ENCODE measurements at places on chromosomes 11 and 22.

DNA sequence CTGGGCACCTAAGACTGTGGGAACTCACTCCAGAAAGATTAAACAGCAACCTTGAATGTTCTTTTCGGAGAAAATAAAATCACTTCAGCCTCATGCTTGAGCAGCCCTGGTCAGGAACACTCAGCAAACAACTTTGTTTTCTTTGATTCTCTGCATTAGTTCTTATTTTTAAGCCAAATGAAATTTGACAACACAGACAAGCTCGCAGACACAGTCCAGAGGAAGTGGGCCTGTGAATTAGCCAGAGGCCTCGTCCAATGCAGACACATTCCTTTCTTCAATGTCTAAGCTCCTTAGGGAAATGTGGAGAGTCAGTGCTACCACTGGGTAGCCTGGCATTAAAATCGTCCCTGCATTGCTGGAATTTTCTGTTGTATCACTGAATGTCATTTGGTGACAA lies 62.9 kb upstream of the CSNK2A3 start:
- DNase-seq = no peak

DNA sequence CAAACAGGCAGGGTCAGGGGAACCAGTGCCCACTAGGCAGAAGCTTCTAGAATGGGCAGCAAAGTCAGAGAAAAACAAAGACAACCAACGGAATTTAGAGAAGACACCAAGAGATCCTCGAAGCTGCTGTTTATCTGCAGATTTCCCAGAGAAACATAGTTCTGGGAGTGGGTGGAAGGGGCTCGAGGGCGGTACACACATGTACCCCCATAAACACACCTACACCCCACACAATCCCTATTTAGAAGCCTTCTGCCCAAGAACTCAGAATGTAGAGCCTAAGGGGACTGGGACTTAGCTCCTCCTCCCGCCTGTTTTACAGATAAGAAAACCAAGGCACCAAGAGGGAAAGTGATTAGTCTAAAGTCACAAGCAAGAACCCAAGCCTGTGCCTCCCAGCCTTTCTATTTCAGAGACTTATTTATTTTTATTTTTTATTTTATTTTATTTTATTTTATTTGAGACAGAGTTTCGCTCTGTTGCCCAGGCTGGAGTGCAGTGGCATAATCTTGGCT lies 6.4 kb downstream of the NPTXR start:
- DNase-seq = no peak

- DNase-seq = no peak
Observed at GRCh38 chr11:107702723-107703122, 9.1 kb downstream of the SLN start.

- DNase-seq = peak; percentile 89
Observed at GRCh38 chr11:64745521-64746328, 1.8 kb upstream of the RASGRP2 start.

DNA sequence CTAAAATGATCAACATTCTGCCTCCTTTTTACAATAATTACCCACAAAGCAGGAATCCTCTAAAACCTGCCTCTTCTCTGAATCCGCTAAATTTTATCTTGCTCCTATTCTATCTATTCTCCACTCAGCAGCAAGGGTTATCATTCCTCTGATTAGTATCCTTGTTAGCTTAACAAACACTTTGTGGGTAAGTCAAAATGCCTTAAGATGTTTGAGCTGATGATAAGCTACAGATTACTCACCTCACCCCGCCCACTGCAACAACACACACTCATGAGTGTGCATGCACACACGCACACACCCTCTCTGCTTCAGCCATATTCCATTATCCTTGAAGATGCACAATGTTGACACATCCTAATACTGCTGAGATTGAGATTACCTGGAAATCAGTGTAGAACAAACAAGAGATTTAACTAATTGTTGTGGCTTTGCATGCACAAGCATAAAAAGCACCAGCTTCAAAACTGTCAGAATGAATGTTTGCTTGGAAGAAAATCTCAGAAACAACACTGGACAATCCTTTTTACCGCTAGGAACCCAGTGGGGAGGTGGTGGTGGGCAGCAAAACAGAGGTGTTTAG lies 130.9 kb downstream of the BBOX1 start:
- no peak for DNase-seq

GRCh38 chr11:1085440-1086170 lies 10.9 kb downstream of the MUC2 start:
- no peak for DNase-seq

DNA sequence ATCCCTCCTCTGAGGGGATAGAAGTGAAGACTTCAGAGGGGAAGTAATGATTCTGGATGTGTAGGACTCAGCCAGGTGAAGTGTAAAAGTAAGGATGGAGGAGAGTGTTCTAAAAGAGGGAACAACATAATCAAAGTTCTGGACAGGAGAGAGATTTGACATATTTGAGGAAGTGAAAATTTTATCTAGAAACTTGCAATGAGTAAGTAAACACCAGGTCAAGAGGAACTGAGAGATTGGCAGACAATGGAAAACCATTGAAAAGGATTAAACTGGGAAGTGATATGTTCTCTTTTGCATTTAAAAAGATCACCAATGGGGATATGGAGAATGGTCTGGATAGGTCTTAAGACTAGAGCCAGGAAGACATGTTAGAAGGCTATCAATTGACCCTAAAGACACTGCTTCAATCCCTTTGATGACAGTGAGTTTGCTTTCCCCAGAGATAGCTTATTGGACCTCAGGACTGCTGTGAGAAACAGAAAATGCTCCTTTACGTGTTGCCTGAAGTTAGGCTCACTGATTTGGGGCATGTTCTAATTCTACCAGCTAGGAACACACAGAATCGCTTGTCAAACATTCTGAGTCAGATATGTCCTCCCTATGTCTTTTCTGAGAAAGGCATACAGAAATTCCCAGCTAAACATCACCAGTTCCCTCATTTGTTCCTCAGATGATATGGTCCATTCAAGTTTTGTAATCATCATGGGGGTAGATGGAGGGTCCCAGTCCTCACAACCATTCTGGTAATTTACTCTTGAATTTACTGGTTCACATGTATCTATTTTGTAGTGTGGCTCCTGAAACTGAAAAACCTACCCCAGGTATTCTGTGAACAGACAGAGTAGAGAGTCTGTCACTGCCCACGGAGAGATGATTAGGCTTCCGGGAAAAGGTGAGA lies 144.9 kb downstream of the MAML2 start:
- DNase-seq = no peak

DNA sequence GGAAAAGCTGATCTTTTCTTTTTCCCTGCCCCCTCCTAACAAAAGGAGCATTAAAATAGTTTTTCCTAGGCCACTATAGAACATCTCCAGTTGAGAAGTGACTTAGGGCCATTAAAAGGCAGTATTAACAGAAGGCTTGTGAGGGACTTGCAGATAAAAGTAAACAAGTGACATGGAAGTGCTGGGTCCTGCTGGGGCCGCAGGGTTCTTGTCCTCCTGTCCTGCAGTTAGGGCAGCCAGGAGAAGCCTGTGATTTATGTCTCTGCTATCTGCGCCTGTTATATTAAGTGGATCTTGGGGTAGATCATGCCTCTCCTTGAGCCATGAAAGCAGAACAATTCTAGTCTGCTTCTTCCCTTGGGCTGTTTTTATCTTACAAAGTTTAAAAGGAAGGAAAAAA lies 271.4 kb upstream of the C11orf87 start:
- DNase-seq = no peak

DNA sequence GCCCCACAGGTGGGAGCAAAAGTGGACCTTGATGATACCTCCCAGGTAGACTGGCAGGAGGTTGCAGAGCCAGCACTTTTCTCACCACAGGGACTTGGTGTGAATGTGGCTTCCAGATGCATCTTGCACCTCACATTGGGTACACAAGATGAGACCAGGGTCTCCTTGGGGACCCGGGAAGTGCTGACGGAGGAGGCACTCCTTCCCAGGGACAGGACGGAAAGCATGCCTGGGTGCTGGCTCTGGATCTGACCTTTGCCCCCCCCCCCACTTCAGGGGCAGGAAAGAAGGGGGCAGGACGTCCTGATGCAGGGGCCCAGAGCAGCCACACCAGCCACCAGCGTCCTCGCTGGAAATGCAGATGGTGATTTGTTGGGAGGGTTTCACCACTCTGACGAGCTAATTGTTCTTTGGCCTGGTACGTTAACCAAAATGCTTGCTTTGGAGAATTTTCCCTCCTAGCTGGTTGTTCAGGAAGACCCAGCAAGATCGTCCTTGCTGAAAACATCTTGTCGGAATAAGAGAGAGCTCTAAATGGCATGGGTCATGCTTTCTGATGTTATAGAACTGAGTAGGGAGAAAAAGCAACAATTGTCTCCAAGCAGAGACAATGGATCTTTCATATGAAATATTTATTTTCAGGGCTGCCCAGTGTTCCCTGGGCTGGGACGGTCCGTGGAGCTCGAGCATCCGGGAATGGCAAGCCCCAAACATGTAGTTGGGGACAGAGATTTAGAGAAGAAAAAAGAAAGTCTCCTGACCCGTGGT lies 74.4 kb upstream of the PPARA start:
- no peak for DNase-seq

DNA sequence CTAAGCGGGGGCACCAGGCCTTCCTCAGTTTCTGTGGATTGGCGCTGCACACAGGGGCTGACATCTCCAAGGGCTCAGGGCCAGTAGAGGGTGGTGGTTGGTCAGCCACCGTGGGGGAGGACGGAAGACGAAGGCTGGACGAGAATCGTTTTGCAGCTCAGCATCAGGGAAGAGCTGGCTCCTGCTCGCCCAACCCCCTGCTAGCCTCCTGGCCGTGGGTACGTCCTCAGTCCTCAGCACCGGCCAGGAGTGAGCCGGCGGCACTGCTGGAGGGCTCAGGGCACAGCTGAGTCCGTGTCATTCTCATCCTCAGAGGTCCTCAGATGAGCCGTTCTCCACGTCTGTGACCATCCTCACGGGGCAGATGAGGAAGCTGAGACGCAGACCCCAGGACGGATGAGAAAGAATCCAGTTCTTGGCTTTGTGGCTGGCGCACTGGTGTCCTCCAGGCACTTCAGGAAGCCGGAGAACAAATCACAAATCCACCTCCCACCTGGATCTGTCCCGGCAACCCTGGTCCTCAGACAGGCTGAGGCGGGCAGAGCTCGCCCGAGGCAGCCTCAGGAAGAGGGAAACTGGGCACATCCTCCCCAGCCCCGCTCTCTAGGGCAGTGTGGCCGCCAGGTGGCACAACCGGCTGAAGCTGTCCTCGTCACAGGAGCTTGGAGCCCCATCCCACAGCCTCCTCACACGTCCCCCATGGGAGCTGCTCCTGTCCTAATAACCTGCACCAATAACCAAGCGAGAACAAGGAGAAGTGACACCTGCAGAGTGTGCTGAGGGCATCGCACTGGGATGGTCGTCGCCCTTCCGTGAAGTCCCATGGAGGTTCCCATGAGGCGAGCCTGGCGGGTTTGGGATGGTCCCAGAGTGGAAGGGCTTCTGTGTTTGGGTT lies 393.7 kb downstream of the BRD1 start:
- no peak for DNase-seq

DNA sequence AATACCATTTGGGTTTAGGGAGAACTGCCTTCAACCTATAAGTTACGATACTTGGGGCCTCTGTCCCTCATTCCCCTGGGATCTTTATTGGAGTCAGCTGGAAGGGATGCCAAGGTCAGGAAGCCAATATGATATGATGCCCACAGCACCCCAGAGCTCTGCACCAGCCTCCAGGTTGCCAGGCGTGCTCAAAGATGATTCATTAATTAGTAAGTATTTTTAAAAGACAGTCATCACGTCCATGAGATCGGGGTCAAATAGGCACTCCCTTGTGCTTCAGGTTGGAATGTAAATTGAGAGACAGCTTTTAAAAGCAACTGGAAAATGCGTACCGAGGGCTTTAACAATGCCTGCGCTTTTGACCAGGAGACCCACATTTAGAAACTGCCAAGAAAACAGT lies 57.0 kb upstream of the CD5 start:
- no peak for DNase-seq

DNA sequence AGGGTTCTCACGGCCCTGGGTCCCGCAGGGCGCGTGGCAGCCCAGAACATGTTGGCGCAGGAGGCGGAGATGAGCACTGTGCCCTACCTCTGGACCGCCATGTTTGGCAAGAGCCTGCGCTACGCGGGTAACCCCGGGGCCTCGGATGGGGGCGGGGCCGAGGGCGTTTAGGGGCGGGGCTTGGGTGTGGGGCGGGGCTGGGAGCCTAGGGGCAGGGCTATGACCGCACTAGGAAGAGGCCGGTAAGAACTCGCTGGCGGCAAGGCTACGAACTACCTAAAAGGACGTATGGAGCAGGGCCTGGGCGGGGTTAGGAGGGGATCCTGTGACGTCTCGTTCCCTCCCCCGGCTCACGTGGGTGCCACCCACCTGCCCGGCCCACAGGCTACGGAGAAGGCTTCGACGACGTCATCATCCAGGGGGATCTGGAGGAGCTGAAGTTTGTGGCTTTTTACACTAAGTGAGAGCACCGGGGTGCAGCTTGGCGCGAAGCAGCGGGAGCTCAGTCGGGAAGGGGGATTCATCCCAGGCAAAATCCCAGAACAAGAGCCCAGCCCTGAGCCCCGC lies 2.8 kb upstream of the LZTR1 start:
- DNase-seq = peak; percentile 73

GRCh38 chr11:11976481-11977127 lies 31.8 kb downstream of the DKK3 start:
- no peak for DNase-seq

DNA sequence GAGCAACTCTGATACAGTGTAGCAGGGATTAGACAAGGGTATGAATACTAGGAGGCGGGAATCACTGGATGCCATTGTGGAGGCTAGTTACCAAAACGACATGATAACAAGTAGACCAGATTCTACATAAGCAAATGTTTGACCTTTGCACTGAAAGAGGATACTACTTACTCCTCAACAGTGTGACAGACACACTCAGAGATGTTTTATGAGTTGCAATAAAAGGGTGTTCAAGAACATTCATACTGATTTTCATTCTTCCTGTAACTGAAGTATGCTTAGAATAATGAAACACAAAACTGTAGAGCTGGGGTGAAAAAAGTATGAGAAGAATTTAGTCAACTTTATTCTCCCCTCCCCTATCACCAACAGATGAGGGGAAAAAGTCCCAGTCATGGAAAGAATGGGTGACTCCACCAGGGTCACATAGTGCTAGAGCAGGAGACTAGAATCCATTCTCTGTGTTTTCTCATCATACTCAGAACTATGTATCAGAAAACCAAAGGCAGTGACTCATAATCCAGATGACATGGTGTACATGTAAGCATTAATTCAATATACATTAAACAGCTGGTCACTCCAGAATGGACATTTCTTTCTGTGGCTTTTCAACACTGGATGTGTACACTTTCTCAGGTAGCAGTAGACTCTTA lies 32.8 kb downstream of the ARHGAP20 start:
- DNase-seq = no peak

DNA sequence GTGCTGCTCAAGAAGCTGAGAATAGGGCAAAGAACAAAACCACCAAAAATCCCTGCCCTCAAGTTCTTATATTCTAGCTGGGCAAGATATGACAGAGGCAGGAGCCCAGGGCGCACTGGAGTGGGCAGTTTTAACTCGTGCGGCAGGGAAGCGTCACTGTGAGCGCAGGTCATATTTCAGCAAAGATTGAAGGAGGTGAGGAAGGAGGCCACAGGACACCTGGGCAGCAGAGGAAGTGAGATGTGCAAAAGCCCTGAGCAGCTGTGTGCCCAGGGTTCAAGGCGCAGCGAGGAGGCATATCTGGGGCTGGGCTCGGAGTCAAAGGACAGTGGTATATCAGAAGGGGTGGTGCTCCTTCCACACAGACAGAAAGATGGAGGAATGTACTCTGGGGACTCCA lies 13.5 kb downstream of the KCNC1 start:
- DNase-seq = no peak

- no peak for DNase-seq
Observed at GRCh38 chr11:62435846-62436660, 17.2 kb downstream of the SCGB1A1 start.

- no peak for DNase-seq
Observed at GRCh38 chr11:67675058-67675747, 780 bp upstream of the ALDH3B2 start.

GRCh38 chr11:81476345-81476744 lies 1257.3 kb downstream of the FAM181B start:
- no peak for DNase-seq
